ENCODE measurements at places on chromosomes 2 and 18.

DNA sequence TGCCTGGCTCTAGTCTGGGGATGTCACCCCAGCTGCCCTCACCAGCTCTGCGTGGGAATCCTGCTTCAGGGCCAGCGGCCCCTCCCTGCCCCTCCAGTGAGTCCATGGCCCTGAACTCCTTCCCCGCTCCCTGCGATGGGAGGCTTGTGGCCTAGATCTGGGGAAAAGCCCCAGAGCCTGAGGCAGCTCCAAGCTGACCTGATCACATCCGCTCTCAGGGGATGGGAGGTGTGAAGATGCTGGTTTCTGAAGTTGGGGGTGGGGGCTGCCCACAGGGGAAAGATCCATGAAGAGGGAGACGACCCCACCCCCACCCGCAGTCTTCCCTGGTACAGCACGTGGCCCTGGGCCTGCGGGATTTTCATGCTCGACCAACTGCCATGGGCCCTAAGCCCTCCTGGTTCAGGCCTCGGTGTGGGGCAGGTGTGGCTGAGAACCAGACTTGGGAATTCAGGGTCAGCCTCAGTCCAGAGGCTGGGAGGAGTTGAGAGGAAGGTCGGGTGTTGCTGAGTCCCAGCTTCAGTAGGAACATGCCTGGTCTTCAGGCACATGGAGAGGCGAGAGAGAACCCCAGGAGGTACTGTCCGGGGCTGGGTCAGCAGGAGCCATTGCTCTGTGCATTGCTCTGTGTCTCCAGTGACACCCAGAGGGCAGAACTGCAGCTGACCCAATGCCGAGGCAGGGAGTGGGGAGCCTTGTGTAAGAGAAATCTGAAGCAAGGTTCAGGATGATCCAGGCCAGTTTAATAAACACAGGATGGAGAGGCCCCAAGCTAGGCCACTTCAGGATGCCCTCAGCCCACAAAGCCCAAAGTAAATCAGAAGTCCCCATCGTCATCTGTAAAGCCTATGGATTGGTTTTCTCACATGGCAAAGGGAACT is 115.1 kb downstream of the CAPN13 start:
- DNase-seq: no peak

DNA sequence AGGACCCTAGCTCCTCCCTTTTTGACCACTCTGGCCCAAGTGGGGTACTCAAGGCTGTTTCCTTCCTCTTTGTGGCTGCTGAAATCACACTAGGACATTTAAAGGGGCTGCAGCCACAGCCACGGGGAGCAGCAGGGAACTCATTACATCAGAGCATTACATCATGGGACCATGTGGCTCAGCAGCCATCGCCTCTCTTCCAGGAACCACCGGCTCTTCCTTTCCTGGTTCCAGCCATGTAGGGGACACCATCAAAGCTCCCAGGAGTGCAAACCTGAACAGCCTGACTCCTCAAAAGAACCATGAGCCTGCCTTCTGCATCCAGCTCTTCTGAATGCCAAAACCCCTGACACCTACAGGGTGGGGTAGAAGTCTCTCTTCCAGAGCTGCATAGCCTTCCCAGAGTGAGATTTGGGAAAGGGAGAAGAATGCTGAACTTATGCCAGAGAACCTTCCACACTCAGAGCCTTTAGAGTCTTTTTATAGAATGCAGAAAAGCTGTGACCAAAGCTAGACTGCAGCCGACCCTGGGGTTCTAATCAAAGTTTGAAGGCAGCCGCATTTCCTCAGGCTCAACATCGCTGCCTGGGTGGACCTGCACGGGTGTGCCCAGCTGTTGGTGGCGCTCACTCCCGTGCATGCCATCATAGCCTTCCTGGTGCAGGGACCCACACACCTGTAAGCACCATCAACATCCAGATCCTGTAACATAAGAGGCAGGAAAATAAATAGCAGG is 121.7 kb downstream of the KLHL29 start:
- no peak for DNase-seq

DNA sequence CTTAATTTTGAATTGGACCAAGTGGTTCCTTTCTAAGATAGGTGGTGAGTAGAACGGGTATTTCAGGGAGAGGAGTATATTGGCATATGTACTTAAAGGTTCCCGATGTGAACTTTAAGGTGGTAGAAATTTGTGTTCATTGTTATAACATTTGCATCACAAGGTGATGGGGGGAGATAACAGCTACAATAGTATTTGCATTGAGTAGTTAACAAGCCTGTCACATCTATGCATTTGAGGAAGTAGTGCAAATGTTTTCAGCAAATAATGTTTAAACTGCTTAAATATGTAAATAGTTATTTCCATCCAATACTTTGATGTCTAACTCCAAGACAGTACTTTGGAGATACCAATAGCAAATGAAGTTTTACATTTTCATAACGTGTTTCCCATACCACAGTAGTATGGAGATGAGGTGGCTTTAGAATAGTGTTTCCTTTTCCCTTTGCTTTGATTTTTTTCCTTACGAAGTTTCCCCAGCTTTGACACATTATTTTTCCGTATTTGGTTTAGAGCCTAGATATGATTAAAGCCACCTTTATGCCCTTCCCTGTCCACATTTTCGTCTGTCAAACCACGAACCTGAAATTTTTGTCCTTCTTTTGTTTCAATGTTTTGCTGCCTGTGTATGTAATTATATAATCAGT is 46.6 kb downstream of the VAPA start:
- DNase-seq: no peak

DNA sequence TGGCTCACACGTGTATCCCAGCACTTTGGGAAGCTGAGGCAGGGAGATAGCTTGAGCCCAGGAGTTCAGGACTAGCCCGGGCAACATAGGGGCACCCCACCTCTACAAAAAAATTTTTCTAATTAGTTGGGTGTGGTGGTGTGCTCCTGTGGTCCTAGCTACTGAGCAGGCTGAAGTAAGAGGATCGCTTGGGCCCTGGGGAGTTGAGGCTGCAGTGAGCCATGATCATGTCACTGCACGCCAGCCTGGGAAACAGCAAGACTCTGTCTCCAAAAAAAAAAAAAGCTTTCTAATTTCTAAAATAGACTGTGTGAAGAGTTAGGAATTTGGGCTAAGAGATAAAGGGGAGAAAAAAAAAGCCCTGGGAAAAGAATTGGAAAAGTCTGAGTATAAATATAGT is 51.9 kb upstream of the NAB1 start:
- no peak for DNase-seq

- no peak for DNase-seq
Observed at GRCh38 chr2:27091746-27092695, 5.4 kb downstream of the KHK start.

GRCh38 chr2:18795906-18796305 is 206.5 kb upstream of the NT5C1B start:
- no peak for DNase-seq

DNA sequence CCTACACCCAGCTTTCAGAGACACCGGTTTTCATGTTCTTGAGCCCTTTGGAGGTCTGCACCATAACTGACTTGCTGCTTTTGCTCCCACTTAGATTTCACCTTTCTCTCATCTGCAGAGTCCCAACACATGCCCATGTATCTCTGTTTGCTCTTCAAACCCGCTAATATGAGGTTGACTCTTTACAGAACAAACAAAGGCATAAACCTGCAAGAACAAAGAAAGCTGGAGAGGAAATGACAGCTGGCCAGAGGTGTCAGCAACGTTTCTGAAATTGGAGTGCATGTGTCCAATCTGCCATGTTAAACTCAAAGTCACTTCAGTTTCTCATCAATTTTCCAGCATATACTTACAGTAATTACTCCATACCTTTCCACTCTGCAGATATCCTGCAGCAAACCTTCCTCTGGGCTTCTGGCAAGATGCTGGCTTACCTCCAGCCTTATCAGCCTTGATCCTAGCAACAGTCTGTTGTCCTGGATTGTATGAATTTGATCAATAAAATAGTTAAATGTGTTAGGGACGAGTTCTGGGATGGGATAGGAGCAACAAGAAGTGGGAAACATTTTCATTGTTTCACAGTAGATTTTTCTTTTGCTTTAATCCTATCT is 157.4 kb downstream of the FHOD3 start:
- DNase-seq: no peak

GRCh38 chr2:237200462-237200861 is 114.8 kb downstream of the COPS8 start:
- no peak for DNase-seq

GRCh38 chr2:152335726-152336118 is 748 bp downstream of the FMNL2 start:
- no peak for DNase-seq

GRCh38 chr2:180705122-180705521 is 275.3 kb upstream of the UBE2E3 start:
- DNase-seq: no peak

DNA sequence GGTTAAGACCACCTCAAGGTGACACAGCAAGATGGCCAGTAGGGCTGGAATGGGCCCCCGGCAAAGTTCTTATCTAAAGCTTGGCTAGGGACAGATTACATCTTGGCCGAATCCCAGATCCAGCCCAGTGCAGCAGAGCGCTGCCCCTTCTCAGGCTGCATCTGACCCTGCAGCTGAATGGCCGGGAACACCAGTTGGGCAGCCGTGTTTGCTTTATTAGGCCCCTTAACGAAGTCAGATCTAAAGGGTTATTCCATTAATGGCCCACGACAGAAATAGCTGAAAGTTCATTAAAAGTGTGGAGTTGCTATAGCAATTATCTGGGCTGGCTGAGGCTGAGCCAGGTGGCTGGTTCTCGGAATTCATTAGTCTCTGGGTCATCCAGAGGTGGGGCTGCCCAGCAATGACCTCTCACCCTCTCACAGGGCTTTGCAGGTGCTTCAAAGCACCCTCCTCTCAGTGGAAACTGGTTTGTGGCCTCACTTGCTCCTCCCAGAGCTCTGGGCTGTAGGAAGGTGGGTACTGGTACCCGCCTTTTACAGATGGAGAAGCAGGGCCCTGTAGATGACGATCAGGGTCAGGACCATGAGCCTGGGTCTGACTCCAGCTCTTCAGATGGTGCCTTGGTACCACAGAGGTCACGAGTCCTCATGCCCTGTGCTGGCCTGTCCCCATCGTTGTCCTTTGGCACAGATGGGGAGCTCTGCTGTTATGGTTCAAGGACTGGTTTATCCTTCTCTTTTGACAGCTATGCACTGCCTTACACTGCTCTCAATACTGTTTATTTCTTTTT is 68.8 kb downstream of the EMX1 start:
- DNase-seq: no peak

GRCh38 chr2:238097988-238098871 is 1.9 kb upstream of the ESPNL start:
- peak; percentile 47 for DNase-seq

DNA sequence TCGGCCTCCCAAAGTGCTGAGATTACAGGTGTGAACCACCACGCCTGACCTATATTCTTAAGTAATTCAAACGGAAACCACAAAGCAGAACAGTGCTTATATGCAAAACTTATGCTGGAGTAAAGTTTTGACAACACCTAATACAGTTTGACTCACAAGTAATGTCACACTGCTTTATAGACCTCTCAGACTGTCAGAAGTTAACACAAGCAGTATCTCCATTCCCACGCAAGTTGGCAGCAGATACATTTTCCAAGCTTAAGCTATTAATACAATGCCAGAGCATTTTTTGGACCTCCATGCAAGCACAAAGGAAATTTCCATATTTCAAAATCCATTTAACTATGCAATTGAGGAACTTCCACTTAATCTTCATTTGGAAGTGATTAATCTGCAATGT is 21.0 kb upstream of the SANBR start:
- DNase-seq: no peak

- no peak for DNase-seq
Observed at GRCh38 chr18:2425426-2426317, 145.6 kb downstream of the METTL4 start.

GRCh38 chr2:181971032-181971431 is 14.6 kb upstream of the PPP1R1C start:
- DNase-seq: no peak

GRCh38 chr2:192286093-192286701 is 91.5 kb upstream of the TMEFF2 start:
- DNase-seq: peak; percentile 12

GRCh38 chr18:9193031-9193430 is 56.5 kb downstream of the ANKRD12 start:
- no peak for DNase-seq

- DNase-seq: no peak
Observed at GRCh38 chr2:64941143-64941542, 48.1 kb upstream of the SLC1A4 start.

- no peak for DNase-seq
Observed at GRCh38 chr2:27461118-27461517, 18.9 kb downstream of the KRTCAP3 start.

- no peak for DNase-seq
Observed at GRCh38 chr18:23981369-23981980, 33.1 kb upstream of the TTC39C start.

DNA sequence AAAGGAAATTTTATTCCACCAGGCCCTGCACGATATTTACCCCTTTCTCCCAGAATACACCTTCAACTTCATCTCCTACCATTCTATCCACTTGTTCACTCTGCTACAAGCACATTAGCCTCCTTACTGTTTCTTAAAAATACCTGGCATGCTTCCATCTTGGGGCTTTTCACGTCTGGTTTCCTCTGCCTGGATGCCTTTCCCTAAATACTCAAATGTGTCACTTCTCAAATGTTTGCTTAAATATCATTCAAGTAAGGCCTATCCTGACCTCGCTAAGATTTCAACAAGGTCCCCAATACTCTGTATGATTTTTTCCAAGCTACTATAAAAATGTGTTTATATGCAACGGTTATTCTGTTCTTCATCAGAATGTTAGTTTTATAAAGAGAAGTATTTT is 433.0 kb upstream of the CHAC2 start:
- no peak for DNase-seq

DNA sequence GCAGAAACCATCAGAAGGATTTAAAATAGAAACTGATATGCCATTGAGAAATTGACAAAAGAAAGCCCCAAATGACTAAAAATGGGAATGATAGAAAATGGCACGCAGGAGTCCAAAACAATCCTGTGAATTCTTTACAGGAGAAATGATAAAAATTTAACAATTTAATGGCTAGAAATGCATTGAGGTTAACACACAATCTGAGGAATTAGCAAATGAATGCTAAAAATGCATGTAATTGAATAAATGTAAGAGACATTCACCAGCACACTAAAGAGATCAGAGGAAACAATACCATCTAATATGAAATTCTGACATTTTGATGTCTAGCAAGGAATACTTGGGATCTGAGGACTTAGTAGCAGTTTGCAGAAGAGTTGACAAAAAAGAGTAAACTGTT is 37.0 kb downstream of the MARCHF4 start:
- no peak for DNase-seq

DNA sequence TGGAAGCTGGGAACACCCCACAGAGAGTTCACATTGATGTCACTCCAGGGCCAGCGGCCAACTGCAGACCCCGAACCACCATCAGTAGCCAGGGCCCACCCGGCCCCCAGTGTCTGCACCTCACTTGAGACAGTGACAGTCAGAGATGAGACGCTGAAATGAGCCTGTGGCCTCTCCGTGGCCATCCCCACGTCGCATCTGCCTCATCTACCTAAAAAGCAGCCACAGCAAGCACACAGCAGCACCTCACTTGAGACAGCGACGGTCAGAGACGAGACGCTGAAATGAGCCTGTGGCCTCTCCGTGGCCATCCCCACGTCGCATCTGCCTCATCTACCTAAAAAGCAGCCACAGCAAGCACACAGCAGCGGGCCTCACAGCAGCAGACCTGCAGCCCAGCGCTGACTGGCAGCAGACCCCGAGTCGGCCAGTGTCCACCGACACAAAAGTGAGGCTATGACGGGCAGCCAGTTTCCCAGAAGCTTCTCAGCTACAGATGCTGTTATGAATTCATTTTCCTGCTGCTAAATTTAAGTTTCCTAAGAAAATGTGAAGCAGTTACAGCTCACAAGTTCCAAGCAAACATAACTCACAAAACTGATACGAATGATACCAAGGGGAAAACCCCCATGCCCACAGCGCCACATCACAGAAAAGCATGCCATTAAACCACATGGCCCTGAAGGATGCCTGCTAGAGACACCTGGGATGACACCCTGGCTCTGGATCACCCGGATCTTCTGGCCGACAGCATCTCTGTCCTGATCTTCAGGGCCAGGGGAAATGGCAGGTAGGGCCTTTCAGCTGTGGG is 27.7 kb downstream of the SNORC start:
- no peak for DNase-seq
